ENCODE measurements at places on chromosomes 4 and X.

- no peak for DNase-seq
Measured at GRCh38 chr4:150206954-150207353, 128.7 kb downstream of the DCLK2 start.

- DNase-seq, result peak; percentile 51
Measured at GRCh38 chrX:15497865-15498264, 2.7 kb upstream of the BMX start.

- DNase-seq, result no peak
Measured at GRCh38 chr4:180160195-180160983, 2082.8 kb upstream of the TENM3 start.

DNA sequence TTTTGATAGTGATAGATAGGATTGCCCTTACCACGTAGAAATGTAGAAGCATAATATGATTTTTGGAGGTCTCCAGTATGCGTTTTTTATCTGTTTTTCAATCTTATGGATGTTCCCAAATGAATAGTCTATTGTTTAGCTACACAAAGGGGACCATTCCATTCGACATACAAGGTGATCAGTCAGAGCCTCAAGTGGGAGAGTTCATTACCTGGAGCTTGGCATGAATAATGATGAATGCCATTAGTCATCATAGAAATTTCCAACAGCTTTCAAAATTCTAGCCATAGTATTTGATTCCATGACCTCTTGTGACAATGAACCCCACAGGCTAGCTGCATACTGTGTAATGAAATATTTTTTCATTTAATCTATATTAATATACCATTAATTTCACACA lies 123.6 kb downstream of the PDHA2 start:
- DNase-seq, result no peak

GRCh38 chrX:7709845-7710244 lies 133.1 kb upstream of the VCX start:
- DNase-seq, result no peak

GRCh38 chrX:85111347-85111746 lies 107.7 kb downstream of the APOOL start:
- DNase-seq, result no peak

GRCh38 chr4:3199653-3200422 lies 49.1 kb upstream of the MSANTD1 start:
- no peak for DNase-seq

DNA sequence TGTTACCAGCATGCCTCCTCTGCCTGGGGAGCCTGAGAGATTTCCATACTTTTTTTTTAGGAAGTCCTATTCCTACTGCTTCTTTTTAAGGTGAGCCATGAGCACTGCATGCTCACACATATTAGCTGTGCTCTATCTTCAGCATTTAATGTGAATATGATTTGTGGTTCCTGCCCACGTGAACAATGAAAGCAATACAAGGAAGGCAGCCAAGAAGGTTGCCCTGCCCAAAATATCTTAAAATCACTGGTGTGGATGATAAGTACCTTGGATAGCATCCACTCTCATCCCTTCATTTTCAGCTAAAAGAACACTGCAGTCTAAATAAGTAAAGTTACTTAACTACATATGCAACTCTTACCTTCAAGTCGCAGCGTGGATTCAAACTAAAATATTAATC lies 607.5 kb downstream of the PACRGL start:
- DNase-seq, result no peak
